ENCODE measurements at places on chromosomes 7 and 10.

- DNase-seq: no peak
These were observed 135.4 kb downstream of the BAMBI start for GRCh38 chr10:28812384-28813372.

- no peak for DNase-seq
These were observed 35.8 kb upstream of the TRUB1 start for GRCh38 chr10:114902151-114902550.

DNA sequence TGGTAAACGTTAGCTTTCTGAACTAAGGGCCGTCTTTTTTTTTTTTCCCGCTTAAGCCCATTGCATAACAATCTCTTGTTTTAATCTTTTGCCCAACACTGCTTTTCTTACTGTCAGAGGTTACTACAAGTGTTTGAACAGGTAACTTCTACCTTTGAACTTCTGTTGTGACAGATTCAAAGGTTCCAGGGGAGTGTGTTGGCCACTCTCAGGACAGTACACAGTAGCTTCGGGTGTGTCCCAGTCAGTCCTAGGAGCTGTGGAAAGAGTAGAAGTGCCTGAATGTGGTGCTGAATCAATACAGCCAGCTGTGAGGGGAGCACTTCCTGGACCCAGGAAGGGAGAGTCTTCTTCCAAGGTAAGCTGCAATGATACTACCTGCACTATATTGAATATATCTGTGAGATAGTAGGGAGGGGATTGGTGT lies at the start of gene ACSL5:
Gene ACSL5, plus strand, starts transcription at position 205 of the 427 bp plus-strand sequence. CDS start 20,831 bp downstream, outside the sequence.
- DNase-seq: no peak

DNA sequence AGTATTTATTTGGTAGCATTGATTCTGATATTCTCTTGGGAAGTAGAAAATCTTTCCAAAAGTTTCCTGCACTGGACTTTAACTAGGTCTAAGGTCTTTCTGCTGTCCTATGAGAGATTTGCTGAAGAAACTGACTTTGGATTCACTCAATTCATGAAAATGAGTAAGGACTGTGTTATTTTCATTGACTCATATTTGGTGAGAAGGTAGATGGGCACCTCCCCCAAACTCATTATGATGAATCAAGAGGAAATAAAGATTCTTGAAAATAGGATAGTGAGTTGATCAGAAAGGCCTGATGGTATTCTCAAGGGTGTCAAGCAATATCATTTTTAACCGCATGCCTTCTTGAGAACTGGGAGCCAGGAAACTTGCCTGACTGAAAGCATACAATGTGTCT lies 110.3 kb downstream of the RNF133 start:
- no peak for DNase-seq

DNA sequence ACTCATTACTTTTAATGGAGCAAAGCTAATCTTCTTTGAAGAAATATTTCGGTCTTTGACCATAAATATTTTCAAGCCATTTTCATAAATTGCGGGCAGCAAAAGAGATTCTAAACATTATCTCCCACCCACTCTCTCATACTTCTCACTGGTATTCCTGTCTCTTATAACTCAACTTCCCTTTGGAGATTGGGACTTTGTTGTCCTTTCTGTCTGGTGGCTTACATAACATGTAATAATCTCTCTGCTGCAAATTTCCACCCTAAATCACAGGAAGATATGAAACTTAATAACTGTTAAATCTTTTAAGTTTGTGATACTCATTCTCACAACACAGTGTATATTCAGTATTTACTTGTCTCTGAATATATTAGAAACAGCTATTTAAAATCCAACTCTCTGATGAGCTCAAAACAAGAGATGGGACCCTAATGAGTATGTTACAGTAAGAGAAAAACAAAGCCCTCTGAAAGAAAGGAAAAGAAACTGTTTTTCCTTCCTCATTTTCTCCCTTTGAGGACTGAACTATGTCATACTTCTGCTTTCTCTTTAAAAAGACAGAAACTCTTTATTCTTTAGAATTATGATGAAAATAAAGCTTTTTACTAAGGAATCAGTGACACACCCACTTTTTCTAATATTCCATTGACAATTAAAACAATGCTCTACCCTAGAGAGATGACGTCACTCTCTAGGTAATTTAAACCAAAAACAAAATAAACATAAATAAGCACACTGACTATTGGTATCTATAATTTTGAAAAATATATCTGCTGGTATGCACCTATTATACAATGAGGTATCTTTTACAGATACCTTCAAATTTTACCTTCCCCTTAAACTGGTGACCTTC lies 14.7 kb downstream of the CALCR start:
- no peak for DNase-seq

GRCh38 chr10:78065611-78066010 lies 31.9 kb downstream of the RPS24 start:
- DNase-seq: no peak

- no peak for DNase-seq
These were observed 10.6 kb upstream of the LYZL2 start for GRCh38 chr10:30639946-30640786.

DNA sequence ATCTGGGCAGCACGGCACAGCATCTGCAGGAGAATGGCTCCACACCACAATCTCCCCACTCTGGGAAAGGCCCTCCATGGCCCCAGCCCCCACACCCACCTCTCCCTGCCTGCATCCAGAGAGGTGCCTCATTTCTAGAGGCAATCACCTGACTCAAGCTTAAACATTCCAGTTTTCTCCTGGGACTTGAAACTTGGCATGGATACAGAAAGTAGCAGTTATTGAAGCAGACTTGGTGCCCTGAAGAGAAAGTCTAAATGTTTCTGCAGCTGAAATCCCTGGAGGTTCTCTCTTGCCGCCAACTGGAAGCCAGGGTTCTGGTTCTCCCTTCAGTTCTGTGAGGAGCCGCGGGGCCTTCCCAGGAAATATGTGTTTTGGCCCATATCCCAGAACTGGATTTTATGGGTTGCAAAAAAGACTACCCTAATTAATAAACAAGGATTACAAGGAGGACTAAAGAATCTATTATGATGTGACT lies 122.8 kb downstream of the SKIDA1 start:
- no peak for DNase-seq

GRCh38 chr10:89301232-89301631 lies 614 bp upstream of the IFIT2 start:
- DNase-seq: no peak

DNA sequence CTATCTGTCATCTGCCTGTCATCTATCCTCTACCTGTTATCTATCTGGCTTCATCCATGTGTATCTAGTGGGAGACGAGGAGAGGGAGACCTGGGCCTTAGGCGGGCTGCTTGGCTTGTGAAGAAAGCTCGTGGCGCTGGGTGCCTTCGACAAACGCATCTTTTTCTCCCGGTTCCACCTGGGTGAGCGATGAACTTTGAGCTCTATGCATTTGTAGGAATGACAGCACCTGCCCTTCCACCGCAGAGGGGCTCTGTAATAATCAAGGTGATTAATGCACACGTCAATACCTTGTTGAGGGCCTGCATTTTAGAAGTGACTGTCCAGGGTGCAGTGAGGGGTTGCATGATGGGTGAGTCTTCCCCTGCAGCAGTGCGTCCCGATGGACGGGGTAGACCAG lies 2.6 kb upstream of the VIPR2 start:
- DNase-seq: no peak

- DNase-seq: no peak
These were observed 241.9 kb downstream of the PTPRN2 start for GRCh38 chr7:158345731-158346130.

- no peak for DNase-seq
These were observed 1.2 kb upstream of the DNAJC9 start for GRCh38 chr10:73248259-73248724.

DNA sequence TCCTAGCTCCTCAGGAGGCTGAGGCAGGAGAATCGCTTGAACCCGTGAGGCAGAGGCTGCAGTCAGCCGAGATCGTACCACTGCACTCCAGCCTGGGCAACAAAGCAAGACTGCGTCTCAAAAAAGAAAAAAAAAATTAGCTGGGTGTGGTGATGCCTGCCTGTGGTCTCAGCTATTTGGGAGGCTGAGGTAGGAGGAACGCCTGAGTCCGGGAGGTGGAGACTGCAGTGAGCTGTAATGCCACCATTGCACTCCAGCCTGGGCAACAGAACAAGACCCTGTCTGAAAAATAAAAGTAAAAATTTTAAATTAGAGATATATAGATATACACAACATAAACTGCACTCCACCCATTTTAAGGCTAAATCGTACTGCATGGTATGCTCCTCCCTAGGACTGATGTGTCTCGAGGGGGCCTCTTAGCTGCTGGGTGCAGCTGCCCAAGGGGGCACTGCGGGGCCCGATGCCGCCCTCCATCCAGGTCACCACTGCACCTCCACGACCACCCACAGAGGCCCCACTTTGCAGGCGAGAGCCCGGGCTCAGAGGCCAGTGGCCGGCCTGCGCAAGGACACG lies 40.9 kb upstream of the FOXK1 start:
- DNase-seq: no peak

DNA sequence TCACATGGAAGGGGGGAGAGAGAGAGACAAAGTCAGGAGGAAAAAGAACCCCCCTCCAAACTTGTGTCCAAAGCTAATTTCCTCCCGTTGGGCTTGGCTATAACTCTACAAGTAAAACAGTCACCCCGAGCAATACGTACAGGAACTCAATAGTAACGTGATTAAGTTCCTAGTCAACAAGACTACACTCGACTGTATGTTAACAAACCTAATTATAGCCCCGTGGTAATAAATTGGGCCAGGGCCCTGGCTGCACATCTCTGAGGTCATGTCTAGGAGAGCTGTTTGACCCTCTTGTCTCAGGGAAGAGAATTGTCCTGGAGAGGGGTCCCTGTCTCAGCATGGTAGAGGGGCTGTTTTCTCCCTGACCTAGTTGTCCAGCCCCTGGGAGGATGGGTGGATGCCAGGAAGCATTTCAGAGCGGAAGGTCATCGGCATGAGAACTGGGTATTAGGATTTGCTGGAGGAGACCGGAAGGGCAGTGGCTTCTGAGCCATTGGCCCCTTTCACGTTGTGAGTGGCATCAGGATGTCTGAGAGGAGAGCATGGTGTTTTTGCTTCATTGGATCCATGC lies 60.2 kb upstream of the COMTD1 start:
- no peak for DNase-seq

GRCh38 chr10:114779803-114780576 lies 41.6 kb upstream of the FHIP2A start:
- DNase-seq: no peak

DNA sequence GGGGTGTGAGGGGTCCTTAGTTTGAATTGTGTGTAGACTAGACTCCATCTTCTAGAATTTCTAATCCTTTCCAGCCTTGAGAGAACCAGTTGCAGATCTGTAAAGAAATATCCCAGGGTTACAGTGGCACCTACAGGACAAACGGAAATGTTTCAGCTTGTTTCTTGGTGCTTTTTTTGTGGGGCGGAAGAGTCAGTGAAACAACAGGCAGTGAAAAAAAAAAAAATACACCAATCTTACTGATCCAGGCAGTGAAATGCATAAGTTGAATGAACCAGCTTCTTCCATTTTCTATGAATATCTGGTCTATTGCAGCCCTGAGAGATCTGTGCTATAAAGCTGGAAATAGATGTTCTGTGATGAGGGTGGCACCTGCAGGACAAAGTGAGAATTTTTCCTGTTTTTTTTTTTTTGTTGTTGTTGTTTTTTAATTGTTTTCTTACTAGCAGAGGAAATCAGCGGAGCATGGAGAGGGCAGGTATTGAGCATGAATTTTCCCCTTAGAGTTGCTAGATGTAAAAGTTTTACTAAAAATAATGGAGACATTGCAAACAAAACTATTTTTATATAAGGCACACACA lies 81.9 kb upstream of the DYNC1I1 start:
- no peak for DNase-seq

DNA sequence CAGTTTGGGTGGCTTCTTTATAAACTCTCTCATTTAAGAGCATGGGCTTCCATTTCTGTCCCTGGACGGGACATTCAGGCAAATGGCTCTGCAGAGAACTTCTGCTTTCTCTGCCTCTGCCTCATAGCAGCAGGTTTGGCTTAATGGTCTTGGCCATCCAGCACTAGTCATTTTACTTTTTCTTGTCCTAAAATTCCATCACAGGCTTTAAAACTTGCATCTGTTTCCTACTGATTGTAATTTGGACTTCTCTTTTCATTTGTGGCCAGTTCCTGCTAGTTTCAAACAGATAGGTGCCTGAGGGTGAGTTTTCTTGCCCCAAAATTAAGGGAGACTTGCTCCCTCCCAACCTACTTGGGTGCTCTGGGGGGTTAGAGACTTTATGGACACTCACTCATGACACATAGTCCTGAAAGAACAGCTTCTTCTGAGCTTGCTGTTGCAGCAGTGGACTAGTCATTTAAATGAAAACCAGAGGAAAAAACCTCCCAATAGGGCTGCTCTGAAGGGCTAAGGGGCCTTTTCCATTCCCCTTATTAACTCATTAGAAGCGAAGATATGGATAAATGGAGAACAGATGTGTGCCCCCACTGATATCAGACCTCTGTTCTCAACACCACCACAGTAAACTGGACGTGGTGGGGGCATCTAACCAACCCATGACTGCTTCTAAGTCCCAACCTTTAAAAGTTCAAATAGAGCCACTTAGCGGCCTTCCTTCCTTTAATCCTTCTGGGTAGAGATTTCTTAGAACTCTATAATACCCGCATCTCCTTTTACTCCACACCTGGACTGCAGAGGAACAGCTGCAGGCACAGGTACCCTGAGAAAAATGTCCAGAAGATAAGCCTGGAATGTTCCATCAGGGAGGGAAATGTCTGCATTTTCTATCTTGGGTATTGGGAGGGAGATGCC lies 38.8 kb downstream of the SVOPL start:
- no peak for DNase-seq

- no peak for DNase-seq
These were observed 4.9 kb downstream of the CPA4 start for GRCh38 chr7:130297628-130298543.

GRCh38 chr7:18320971-18321567 lies 174.5 kb upstream of the HDAC9 start:
- DNase-seq: no peak

DNA sequence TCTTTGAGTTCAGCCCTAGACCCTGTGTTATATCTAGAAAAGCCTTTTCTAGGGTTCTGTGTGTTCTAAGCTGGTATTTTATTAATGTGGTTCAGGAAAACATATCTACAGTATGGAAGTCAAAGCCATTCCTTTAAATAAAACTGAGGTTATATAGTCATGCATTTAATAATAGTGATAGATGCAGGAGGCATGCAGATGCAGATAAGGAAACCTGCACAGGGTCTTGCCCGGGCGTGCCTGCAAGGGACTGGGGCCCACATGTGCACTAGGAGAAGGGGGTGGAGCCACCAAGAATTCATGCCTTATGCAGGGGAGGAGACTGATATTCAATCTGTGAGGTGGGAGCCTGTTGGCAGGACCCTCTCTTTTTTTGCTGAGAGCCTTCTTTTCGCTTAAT lies 171.5 kb downstream of the PRPF18 start:
- no peak for DNase-seq

DNA sequence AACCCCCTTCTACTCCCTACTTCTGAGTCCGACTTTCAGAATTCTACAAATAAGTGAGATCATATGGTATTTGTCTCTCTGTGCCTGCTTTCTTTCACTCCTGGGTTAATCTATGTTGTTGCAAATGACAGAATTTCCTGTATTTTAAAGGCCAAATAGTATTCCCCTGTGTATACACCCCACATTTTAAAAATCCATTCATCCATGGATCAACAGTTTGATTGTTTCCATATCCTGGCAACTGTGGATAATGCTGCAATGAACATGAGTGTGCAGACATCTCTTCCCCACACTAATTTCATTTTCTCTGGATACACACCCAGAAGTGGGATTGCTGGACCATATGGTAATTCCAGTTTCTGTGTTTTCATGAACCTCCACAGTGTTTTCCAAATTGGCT lies 225.8 kb upstream of the TCERG1L start:
- DNase-seq: no peak
